Iris pigment epithelial cell (primary cell): ENCODE measurements at places on chromosomes 2 and 18.
A peak's percentile ranks its signal among the peaks of the same experiment; 100 is the strongest.

DNA sequence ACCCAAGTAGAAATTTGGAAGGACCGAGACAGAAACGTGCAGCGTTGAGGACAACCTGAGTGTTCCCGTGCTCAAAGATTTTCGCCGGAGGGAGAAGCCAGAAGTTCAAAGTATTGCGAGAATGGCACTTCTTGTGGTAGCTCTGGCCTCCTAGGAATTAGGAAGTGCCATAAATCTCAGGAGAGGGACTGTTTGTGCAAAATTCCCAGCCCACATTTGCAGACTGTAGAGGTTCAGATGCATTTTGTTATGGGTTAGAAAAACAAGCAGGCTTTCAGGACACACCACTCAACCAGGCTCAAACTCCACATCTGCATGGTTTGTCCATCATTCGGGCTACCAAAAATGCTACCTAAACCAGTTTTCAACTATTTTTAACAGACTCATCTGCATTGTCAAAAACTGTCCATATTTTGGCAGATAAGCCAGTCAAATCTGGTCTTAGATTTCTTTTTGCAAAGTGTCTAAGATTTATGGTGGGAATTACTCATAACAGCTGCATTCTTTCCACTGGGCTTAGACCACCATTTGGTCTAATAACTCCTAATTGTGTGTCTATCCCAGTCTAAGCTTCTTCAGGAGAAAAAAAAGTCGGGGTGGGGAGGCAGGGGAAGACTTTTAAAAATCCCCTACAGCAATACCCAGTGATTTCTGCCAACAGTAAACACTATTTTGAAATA lies 422.9 kb downstream of the ARHGAP15 start:
- no peak for DNase-seq

GRCh38 chr2:180573951-180574350 lies 406.5 kb upstream of the UBE2E3 start:
- DNase-seq = peak; percentile 42

DNA sequence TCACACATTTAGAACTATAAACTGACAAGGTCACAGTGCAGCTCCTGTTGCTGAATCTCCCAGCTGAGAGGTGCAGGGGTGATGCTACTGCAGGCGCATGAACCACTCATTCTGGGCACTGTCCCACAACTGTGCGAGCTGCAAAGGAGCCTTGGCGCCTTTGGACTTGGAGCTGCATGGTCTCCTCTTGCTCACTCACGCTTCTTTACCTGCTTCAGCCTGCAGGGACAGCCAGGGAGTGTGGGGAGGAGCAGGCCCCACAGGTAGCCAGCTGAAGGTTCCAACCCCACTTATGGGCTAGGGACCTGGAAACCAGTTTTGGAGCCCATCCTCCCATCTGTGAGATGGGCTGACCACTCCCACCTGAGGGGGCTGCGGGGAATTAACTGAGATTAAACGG lies 75.0 kb downstream of the UXS1 start:
- DNase-seq = no peak

- DNase-seq = no peak
Observed at GRCh38 chr2:182181381-182181780, 195.7 kb downstream of the PPP1R1C start.

GRCh38 chr2:15059870-15060512 lies 427.5 kb downstream of the LRATD1 start:
- no peak for DNase-seq

DNA sequence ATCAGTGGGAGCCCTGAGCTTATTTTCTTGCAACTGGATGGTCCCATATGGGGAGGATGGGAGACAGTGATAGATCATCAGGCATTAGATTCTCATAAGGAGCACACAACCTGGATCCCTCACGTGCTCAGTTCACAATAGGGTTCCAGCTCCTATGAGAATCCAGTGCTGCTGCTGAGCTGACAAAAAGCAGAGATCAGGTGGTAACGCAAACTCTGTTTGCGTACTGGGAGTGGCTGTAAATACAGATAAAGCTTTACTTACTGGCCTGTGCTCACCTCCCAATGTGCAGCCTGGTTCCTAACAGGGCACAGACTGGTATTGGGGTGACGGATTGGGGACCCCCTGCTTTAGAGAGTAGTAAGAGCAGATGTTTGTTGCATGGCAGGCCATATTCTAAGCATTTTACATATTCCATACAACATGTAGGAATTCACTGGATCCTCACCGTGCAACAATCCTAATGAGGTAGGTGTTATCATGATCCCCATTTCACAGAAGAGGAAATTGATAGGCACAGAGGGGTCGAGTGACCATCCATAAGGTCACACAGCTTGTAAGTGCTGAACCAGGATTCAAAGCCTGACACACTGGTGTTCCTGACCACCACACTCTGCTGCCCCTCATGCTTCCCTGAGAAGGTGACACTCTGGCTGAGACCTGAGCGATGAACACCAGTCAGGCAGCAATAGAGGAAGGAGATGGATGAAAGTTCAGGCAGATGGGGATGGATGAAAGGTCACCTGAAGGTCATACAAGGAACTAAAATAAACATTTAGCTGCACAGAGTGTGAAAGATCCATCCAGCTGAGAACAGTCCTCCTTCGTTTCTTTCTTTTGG lies 15.7 kb upstream of the MAT2A start:
- no peak for DNase-seq

DNA sequence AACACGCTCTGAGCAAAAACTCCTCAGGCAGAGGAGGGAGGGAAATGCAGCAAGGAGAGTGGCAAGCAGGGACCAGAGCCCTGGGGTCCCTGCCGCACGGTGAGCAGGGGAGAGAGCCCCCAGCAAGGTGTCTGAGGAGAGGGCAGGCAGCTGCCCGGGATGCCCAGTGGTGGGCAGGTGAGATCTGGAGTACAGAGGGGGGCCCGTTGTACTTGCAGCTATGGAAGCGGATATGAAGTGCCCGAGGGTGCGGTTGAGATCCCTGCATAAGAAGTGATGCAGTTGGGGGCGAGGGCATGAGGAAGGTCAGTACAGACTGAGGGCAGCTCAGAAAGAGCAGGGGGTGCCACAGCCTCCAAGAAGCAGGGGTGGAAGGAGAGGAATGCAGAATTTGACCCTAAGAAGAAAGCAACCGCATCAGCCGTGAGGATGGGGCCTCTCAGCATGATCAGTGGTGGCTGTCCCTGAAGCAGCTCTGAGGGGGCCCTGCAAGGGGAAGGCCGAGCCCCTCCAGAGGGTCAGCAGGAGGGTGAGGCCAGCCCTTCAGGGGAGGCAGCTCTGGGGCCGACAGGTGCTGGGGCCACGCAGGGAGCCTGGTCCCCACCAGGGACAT lies 29.4 kb downstream of the MTERF4 start:
- DNase-seq = no peak

DNA sequence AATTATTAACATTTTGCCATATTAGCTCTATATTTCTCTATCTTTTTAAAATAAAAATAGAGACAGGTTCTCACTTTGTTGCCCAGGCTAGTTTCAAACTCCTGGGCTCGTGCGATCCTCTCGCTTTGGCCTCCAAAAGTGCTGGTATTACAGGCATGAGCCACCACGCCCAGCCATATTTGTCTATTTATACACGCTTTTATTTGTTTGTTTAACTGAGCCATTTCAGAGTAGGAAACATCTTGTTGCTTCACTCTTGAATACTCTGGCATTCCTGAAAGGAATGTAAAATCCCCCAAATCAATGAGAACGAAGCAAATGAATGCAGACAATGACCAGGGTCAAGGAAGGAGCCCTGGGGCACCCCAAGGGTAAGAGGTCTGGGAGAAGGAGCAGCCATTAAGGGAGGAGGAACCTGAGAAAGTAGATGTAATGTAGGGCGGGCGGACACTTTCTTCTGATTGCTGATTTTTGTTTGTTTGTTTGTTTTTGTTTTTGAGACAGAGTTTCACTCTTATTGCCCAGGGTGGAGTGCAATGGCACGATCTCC lies 31.7 kb upstream of the RAB1A start:
- peak; percentile 22 for DNase-seq

DNA sequence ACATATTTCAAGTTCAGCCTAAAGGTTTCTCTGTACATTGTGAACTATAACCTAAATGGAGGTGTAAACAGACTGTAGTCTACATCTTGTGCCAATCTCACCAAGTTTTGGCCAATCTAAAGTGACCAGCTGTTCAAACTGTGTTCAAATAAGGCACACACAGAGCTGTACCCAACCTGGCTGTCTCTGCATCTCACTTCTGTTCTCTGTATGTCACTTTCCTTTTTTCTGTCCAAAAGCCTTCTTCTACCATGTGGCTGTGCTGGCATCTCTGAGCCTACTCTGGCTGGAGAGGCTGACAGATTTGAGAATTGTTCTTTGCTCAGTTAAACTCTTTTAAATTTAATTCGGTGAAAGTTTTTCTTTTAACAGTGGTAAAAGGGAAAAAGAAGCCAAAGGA lies 817.9 kb downstream of the SOCS6 start:
- DNase-seq = no peak

DNA sequence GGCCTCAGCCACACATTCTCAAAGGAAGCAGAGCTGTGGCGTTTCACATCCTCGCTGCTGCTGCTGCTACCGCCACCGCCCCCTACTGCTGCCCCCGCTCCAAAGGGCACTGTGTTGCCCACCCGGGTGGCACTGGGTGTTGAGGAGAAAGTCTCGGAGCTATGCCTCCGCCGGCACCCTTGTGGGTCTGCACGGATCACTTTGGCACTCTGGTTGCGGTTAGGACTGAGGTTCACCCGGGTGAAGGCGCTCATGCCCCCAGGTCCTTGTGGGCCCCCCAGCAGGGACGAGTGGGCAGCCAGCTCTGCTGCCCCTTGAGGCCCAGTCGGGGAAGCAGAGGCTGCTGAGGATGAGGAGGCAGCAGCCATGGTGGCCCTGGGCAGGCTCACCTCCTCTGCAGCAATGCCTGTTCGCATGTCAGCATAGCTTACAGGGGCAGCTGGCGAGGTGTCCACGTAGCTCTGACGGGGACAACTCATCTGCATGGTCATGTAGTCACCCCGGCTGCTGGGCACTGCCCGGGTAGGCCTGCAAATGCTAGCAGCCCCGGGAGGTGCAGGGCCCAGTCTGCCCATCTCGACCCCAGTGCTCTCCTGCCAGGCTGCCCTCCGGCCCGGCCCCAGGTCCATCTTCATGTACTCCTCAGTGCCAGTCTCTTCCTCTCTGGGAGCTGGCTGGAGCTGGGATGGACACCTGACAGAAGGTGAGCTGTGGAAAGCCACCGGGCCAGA lies 4.2 kb downstream of the IRS1 start:
- no peak for DNase-seq

- DNase-seq = no peak
Observed at GRCh38 chr18:47077111-47077510, 41.7 kb upstream of the ELOA2 start.

DNA sequence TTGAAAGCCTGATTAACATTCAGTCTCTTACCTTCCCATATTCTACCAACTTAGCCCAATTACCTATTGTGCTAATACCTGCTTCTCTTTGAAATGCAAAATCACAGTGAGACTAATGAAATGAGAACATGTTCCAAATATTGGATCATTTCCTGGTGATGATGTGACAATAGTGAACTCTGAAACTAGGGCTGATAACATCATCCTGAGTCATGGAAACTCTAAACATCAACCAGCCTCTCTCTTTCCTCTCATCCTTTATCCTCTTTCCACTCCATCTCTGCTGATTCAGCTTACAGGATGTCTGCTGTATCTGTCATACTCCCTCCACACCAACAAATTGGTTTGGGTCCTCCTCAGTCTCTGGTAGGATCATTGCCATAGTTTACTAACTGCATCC lies 98.8 kb upstream of the NCKAP5 start:
- DNase-seq = peak; percentile 85

DNA sequence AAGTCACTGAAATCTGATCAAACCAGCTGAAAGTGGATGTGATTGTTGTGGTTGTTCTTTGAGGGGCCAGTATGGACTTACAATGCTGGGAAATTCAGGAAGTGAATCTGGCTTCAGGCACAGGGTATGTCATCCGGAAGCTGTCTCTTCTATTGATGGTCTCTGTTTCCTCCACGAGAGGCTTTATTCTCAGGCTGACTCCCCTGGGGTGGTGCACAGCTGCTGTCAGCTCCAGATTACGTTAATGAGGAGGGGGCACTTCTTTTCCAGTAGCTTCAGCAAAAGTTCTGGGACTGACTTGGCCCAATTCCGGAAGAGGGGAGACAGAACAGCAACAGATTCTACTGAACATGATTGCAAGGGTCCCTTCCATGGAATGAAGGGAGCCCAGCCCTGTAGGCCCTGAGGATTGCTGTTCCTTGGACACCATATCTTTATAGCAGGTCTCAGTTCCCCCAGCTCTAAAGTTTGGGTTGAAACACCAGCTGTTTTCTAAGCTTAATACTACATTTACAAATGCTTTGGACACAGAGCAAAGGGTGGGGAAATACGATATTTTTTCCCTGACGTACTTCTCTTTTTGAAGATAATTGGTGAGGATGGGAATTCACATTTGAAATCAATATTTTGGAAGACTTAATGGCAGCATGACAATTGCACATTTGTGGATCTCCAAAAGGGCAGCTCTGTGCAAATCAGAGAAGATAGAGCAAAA lies 400.9 kb downstream of the TSN start:
- DNase-seq = no peak

DNA sequence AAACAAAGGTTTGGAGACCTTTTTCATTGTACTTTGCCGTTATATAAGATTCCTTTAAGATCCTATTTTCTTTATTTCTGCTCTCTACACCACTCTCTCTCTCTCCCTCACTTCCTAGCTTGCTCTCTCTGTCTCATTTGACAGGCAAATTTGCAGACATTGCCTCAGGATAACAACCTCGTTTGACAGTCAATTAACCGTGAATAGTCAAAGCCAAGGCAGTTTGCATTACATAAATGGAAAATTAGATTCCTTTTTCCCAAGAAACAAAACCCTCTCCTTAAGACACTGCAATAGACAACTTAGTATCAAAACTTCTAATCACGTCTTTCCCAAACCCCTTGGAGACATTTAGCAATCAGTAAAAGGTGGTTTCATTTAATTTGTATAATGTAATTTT lies 7.4 kb downstream of the SKOR2 start:
- DNase-seq = no peak

DNA sequence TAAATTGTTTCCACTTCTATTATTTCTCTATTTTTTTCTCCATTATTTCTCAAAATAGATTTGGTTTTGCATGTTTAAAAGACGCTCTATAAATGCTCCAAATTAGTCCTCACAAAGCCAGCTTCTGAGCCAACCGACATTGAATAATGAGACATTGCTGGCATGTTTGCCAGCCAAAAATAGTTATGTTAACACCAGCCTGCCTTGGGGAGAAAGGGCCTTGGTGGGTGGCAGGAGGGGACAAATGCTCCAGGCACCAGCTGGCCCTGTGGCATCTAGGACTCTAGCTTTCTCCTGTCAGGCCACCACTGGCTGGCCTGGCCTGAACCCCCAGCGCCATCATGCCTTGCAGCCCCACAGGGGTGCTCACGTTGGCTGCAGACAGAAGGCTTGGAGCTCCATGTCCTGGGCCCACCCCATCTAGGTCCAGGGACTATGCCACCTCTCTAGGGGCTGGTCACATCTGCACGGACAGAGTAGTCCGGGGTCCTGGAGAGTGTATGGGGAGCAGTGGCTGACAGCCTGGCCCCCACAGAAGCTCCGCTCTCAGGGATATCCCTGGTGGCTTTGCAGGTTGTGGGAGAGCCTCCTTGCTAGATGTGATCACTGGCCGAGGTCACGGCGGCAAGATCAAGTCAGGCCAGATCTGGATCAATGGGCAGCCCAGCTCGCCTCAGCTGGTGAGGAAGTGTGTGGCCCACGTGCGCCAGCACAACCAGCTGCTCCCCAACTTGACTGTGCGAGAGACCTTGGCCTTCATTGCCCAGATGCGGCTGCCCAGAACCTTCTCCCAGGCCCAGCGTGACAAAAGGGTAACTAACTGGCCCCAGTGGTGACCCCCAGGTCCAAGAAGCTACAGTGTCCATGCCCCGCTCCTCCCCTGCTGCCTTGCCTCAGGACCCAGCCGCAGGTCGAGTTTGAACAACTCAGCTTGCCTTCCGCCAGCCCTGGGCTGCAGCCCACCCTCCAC lies 12.5 kb downstream of the ABCG8 start:
- no peak for DNase-seq
